ENCODE measurements at places on chromosomes 13 and 19.

DNA sequence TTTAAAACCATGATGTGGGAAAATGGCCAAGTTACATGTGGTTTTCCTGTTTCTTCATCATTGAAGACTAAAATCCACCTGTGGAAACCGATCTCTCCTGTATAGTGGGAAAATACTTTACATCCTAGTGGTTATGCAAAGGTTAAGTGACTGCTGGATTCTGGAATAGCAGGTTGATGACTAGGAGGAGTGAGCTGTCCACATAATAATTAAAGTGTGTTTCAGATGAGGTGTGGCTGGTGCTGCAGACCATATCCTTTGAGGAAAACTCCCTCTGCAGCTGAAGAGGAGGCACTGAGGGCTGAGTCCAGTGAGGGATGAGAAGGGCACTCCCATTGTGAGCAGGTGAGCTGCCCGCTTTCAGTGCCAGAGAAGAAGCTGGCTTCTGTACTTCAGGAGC, 43.2 kb downstream of the DCLK1 start:
- DNase-seq, result no peak

- peak; percentile 100 for DNase-seq
Observed at GRCh38 chr19:4342615-4343369, 570 bp upstream of the MPND start.

DNA sequence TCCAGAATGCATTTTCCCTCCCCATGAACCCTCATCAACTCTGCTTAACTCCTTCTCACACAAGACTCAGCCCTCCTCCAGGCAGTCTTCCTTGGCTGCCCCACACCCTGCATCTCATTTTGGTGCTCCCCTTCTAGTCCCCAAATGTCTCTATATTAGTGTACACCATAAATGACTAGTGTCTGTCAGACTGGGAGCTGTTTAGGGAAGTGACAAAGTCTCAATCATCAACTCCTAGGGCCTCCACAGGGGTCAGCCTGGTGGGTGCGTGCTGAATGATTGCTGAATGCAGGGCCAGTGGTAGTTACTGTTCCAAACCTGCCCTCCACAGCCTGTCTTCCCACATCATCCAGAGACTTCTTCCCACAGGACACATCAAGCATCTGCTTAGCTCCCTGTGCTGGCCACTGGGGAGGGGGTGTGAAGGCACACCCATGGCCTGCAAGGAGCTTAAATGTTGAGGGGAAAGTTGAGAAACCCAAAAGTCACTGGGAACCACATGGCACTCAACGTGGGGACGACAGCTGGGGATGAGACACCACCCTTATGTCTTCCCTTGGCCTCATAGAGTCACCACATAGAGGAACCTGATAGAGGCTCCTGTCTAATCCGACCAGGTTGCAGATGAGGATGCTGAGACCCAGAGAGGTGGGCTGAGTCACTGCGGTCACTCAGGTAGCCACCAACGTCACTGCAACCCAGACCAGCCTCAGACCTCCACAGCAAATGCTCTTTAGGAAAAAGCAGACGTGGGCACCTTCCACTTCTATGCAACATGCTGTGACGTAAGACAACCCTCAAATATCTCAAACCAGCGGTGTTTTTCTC, 79.3 kb upstream of the TM9SF2 start:
- DNase-seq, result no peak

- DNase-seq, result no peak
Observed at GRCh38 chr19:9052894-9053293, 34.0 kb upstream of the OR1M1 start.

GRCh38 chr19:44863990-44864389, 17.9 kb downstream of the NECTIN2 start:
- DNase-seq, result no peak

GRCh38 chr19:39745643-39746042, 7.8 kb upstream of the CLC start:
- no peak for DNase-seq

- no peak for DNase-seq
Observed at GRCh38 chr19:27974082-27974513, 1238.9 kb downstream of the UQCRFS1 start.

DNA sequence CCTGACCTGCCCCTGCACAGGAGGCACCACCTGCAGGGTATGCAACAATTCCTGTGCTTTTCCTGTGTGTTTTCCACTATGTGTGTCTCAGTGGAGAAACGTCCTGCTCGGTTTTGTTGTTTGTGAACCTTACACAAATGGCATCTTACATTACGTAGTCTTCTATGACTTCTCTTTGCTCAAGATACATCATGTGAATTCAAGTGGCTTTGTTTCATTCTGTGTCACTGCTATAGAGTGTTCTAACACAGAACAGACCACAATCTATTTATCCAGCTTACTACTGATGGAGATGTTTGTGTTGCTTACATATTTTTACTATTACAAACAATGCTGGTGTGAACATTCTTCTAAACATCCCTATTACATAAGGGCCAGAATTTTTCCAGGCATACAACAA, 97.7 kb downstream of the ANKRD10 start:
- DNase-seq, result no peak

- DNase-seq, result no peak
Observed at GRCh38 chr13:110726726-110727125, 13.2 kb downstream of the ING1 start.

GRCh38 chr19:34269968-34270621, 15.7 kb downstream of the GARRE1 start:
- DNase-seq, result peak; percentile 79

DNA sequence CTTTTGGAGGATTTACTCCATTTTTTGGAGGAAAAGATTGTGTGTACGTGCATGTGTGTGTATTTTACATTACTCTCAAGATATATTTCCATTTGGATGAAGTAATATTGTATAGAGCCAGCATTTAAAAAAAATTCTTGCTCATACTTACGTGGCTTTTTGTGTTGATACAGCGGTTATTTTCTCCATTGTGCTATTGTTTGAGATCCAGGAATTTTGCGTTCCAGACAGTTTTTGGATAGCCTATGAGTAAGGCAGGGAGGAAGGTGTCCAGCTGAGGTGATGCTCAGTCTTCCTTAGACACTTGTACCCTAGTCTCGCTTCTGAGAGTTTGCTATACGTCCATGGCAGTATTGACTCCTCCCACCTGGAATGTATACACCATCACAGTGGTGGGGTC, 92.2 kb upstream of the ARHGEF7 start:
- no peak for DNase-seq

- no peak for DNase-seq
Observed at GRCh38 chr13:74280093-74280794, 146.0 kb upstream of the KLF12 start.

DNA sequence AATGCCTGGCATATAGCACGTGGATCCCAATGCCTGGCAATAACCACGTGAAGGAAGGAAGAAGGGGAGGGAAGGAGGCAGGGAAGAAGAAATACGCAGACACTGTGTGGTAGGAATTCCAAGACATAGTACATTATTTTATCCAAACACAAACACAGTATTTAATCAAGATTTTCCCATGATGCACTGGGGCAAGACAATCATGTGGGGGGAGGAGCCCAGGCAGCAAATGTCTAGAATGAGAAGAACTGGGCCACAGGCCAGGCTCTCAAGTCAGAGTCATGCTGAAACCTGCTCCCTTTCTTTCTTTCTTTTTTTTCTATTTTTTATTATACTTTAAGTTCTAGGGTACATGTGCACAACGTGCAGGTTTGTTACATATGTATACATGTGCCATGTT, 717.9 kb downstream of the UQCRFS1 start:
- no peak for DNase-seq

- DNase-seq, result no peak
Observed at GRCh38 chr13:30081331-30081730, 226.0 kb downstream of the KATNAL1 start.

- no peak for DNase-seq
Observed at GRCh38 chr13:95784161-95784899, 107.4 kb downstream of the DNAJC3 start.

- DNase-seq, result no peak
Observed at GRCh38 chr19:17406046-17406886, 836 bp upstream of the BST2 start.

GRCh38 chr13:110454227-110454859, 107.2 kb downstream of the RAB20 start:
- DNase-seq, result no peak

DNA sequence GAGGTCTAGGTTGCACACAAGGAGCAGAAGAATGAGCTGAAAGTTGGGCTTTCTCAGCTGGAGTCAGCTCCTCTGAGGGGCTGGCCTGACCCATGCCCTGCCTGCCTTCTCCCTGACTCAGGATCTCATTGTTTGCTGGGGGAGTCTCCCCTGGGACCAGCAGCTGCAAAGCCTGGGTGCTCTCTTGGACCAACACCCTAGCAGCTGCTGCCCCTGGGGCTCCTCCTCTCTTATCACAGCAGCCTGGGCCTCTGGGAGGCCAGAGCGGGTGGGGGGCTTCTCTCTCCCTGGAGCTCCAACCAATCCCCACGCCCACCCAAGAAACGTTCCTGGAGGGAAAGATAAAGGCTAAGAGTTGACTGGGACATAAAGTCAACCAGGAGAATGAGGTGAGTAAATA, 1.6 kb upstream of the FCGBP start:
- DNase-seq, result no peak

DNA sequence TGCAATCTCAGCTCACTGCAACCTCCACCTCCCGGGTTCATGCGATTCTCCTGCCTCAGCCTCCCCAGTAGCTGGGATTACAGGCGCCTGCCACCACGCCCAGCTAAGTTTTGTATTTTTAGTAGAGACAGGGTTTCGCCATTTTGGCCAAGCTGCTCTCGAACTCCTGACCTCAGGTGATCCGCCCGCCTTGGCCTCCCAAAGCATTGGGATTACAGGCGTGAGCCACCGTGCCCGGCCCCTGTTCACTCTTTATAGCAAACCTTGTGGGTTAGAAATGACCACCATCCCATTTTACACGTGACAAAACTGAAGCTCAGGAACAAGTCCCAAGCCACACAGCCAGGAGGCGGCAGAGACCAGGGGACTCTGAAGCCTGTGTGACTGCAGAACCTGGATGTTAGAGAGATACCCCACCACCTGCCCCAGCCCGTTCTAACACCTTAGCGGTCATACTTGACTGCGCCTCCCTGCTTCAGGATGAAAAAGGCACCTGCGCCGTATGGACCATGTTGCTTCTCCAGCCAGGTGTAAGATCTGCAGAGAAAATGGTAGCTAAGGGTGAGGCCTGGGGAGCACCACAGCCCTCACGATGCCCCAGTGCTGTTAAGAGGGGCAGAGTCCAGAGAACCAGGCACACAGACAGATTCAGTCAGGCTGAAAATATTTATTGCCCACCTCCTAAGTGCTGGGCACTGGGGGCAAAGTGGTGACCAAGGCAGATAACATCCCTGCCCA, 3.6 kb downstream of the DMAC2 start:
- DNase-seq, result no peak

DNA sequence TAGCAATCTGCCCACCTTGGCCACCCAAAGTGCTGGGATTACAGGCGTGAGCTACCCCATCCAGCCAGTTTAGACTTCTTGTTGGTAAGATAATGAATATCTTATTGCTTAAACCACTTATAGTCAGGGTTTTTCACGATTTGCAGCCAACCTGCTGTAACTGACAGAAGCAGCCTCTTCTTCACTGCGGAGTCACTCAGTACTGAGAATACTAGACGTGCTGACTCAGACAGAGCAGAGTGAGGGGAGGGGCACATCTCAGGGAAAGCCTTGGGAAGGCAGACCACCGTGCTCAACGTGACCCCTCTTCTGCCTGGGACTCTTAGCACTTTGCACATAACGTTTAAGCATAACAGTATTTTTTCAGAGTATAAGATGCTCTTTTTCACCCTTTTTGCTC, 74.3 kb upstream of the ARHGEF7 start:
- no peak for DNase-seq
